ENCODE measurements at places on chromosomes 3 and 15.
A peak's percentile ranks its signal among the peaks of the same experiment; 100 is the strongest.

GRCh38 chr15:68389936-68390817 lies 41.8 kb downstream of the ITGA11 start:
- DNase-seq: no peak

GRCh38 chr3:55246033-55246432 lies 241.1 kb downstream of the WNT5A start:
- no peak for DNase-seq

GRCh38 chr3:98957681-98958080 lies 56.2 kb upstream of the DCBLD2 start:
- DNase-seq: no peak

DNA sequence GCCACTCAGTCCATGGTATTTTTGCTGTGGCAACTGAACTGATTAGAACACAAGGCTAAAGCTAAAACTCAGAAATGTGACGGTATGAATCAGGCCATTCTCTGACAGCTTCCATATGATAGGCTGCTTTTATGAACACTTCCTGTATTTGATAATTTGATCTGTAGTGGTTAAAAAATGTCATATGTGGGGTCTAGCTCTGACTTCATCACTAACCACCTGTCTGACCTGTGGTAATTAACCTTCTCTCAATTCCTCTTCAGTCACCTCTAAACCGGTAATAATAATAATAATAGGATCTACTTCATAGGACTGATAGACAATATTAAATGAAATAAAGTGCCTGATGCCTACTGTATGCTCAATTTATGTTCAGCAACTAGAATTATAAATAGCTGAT lies 223.2 kb downstream of the MBNL1 start:
- no peak for DNase-seq

DNA sequence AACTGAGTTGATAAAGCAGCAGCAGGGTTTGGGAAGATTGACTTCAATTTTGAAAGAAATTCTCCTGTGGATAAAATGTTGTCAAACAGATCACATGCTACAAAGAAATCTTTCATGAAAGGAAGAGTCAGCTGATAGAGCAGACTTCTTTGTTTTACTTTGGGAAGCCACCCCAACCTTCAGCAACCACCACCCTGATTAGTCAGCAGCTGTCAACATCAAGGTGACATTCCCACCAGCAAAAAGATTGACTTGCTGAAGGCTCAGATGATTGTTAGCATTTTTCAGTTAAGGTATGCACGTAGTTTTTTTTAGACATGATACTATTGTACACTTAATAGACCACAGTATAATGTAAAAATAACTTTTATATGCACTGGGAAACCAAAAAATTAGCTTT lies 87.6 kb upstream of the ACKR4 start:
- no peak for DNase-seq

DNA sequence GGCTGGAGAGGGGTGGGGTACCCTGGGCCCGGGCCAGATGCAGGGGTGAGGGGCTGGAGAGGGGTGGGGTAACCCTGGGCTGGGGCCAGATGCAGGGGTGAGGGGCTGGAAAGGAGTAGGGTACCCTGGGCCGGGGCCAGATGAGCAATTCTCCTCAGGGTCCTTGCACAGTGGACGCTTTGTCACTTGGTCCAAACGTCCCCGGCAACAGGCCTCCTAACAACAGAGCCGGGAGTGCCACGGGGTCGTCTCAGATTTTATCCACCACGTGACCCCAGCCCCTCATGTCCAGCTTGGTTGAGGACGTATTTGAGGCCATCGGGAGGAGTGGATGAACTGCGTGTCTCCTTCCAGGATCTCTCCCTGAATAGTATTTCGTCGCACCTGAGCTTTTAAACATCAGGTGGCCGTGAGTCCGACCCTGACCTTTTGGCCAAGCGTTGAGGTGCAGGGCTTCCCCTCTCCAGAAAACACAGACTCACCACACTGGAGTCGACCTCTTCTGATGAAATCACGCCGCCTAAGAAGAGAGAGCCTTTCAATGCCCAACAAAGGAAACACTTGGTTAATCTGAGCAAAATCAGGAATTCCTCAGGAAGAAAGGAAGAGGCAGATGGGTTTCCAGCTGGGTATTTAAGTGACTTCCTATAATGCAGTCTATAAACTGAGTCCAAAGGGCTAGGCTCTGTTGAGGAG lies 12.8 kb upstream of the LRRC15 start:
- DNase-seq: no peak

- no peak for DNase-seq
Observed at GRCh38 chr3:124839896-124840295, 47.3 kb downstream of the ITGB5 start.

DNA sequence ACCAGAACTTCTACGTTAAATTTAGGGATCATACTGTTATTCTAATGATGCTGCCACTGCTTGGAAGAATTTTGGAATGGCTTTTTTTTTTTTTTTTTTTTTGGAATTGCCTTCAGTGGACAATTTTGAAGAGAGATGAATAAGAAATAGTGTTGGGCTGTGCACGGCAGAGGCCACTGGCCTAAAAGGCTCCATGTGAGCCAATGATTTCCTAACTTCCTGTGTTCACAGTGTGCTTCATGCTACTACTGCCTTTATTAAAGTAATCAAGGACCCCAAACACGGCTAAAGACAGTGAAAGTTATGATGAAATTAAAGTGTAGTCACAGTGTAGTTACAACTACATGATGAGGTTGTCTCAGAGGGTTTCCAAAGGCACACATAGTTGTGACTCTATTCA lies 100.8 kb upstream of the TNFAIP8L3 start:
- no peak for DNase-seq

DNA sequence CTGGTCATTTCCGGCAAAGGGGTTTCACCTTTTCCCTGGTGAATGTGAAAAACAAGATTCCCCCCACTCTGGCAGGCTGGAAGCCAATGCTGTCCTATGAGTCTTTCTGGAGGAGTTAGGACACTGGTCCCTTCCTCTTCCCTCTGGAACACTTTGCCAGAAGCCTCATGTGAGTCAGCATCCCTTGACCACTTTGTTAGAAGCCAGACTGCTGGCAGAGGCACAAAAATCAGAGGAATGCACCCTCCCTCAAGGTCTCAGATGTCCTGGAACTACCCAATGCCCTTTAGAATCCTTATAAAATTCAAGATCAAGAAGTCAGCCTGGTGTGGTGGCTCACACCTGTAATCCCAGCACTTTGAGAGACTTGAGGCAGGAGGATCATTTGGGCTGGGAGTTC lies 26.6 kb downstream of the ITGB5 start:
- DNase-seq: no peak

- no peak for DNase-seq
Observed at GRCh38 chr15:97026781-97027180, 696.3 kb downstream of the NR2F2 start.

GRCh38 chr3:14706096-14706495 lies 31.2 kb downstream of the C3orf20 start:
- no peak for DNase-seq

- DNase-seq: no peak
Observed at GRCh38 chr3:57652203-57652602, 40.7 kb downstream of the DENND6A start.

DNA sequence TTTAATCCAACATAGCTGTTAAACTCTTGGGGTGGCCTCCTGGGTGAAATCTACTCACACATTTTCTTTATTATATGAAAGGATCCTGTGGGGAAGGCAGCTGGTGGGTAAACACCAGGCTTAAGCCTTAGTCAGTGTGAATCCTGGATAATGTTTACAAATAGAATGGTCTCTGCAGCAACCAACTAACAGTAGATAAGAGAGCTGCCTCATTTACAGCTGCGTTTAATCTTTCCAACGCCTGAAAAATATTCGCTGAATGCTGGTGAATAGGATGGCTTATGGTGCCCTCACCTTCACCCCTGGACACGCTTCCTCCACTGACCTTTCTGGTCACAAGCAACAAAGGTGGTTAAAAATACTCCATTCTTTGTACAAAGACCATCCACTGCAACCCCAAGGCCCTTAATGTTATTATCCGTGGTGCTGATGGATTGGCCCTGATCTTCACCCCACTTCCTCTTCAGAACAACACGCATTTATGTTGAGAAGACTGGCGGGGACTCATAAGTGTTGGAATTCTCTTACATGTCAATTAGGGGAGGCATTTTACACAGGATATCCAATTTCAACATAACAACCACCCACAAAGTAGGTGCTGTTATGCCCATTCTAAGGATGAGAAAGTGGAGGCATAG lies 120.0 kb upstream of the FRMD4B start:
- no peak for DNase-seq

DNA sequence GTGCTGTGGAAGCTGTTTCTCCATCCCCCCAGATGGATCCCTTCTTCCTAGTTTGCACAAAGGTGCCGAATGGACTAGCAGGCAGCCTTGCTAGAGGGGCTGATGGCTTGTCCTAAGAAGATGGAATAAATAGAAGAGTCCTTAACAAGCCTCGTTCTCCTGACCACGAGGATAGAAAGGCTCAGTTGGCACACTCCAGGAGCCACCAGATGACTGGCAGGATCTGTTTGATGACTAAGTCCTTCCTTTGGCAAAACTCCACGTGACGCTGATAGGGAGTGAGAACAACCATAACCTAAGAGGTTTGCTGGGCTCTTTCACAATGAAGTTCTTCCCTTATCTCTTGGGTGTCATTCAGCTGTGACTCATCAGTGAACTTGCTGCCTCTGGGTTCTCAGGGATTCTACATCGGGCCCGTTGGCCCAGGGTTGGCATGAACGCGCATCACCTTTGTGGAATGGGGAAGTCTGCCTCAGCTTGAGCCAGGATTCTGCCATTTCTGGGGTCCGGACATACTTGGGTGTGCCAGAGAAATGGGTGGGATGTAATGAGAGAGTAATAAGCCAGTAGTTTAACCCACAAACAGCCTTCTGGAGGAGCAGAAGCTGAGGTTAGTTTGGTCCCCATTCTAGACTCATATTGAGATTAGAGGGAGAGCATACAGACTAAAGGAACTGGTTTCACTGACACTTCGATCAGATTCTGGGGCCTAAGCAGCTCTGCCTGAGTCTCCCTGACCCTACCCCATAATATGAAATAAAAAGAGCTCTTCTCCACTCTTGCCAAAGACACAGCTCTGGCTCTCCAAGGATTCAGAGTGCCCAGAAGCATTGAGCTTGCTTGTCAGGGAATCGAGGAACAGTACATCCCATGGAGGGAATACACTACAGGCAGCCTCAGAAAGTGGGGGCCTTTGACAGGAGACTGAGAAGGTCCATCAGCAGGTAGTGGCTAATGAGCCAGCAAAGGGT lies 2.0 kb upstream of the MELTF start:
- peak; percentile 20 for DNase-seq

GRCh38 chr3:154324919-154325318 lies 632 bp upstream of the DHX36 start:
- DNase-seq: no peak

DNA sequence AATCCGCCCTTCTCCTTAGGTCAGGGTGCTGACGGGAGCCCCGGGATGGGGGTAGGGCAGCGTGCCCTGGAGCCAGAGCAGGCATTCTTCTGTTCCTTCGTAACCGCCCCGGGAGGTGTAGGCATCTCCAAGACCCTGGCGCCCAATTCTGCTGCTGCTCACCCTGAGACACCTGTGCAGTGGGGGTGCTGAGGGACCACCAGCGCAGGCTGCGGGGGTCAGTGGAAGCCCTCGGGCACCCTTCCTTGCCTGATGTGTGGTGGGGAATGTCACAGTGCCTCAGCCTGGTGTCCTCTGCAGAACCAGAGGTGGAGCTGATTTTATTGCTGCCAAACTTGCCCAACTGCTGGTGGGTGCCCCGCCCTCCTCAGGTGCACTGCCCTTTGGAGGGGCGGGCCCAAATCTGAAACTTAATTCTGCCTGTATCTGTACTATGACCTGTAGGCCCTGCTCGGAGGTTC lies 7.3 kb downstream of the CSK start:
- peak; percentile 52 for DNase-seq

DNA sequence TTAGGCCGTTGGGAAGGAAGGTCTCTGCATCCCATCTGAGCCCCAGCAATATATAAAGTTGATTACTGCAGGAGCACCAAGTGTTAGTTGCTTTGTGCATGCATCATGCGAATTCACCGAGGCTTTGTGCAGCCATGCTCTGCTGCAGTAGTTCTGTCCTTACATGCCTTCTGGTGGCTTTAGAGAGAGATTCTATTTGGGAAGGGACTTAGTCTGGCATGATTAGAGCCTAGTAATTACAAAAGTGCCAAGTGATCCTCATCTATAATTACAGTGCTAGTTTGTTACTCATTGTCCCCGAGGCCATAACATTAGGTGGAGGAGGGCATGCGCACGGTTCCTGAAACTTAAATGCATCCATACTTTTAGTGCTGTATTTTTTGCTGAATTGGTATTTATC lies 353.6 kb downstream of the CNTN4 start:
- no peak for DNase-seq

- DNase-seq: no peak
Observed at GRCh38 chr15:63948971-63949370, 97.3 kb downstream of the DAPK2 start.

DNA sequence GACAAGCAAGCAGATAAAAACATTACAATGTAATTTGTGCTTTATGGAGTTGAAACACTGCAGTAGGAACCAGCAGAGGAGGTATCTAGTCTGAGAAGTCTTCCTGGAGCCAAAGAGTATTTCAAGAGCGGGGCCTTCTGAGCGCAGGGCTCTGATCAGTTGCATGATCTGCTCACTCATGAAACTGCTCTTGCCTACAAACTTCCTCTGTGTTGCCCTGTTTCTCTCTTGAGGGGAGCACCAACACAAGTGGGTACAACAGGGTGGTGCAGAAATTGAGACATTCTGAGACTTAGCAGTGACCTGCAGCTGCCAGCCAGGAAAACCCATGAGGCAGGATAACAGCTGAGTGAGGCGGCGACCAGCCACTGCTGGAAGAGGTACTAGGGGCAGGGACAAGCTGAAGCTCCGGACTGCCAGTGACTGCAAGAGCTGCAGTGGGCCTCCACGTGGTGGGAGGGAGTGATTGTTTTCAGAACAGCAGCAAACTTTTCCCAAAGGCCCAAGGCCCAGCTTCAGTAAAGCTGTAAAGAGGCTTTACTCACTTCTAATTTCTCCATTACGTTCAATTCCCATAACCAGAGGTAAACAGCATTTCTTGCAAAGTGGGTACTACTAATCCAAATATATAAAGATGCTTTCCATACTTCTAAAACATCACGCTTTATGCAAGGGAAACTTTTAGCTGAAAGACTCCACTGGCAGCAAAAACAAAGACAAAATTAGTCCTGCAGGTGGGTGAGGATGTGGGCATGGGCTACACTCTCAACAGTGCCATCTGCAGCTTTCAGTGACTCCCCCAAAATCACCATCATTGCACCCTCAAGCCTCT lies 69.0 kb upstream of the LPP start:
- DNase-seq: no peak

DNA sequence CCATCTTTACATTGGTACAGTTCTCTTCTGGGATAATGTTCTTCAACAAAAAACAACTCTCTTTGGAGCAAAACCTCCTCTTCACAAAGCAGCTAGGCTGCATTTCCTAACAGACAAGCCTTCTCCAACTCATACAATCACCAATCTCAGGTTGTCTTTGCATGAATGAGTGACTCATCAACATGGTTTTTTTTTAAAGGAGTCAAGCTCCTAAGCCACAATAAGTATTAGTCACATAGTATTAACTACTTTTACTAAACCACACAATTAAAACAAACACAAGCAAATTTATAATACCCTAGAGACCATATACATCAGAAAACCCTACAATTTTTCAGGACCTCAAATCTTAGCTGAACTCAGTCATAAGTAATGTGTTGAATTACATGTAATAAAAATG lies 137.4 kb downstream of the TBC1D5 start:
- DNase-seq: no peak

- no peak for DNase-seq
Observed at GRCh38 chr3:59802045-59802444, 752.2 kb upstream of the CFAP20DC start.

- DNase-seq: no peak
Observed at GRCh38 chr15:60635507-60636352, 156.8 kb upstream of the ICE2 start.

- DNase-seq: no peak
Observed at GRCh38 chr3:108377384-108377783, 81.0 kb downstream of the HHLA2 start.
